GM06990 (cell line): ENCODE measurements at places on chromosomes 6 and 20.

- no peak for DNase-seq
Measured at GRCh38 chr6:24599686-24600399, 46.1 kb downstream of the KIAA0319 start.

- DNase-seq: no peak
Measured at GRCh38 chr20:60310560-60311349, 352.5 kb downstream of the CDH26 start.

DNA sequence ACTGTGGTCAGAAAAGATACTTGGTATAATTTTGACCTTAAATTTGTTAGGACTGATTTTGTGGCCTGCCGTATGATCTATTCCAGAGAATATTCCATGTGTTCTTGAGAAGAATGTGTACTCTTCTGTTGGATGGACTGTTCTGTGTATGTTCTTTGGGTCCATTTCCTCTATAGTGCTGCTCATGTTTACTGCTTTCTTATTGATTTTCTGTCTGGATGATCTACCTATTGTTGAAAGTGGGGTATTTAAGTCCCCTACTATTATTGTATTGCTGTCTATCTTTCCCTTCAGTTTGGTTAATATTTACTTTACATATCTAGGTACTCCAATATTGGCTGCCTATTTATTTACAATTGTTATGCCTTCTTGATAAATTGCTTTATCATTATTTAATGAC is 298.4 kb downstream of the BCKDHB start:
- DNase-seq: no peak

GRCh38 chr20:48098099-48098498 is 312.8 kb upstream of the SULF2 start:
- no peak for DNase-seq

DNA sequence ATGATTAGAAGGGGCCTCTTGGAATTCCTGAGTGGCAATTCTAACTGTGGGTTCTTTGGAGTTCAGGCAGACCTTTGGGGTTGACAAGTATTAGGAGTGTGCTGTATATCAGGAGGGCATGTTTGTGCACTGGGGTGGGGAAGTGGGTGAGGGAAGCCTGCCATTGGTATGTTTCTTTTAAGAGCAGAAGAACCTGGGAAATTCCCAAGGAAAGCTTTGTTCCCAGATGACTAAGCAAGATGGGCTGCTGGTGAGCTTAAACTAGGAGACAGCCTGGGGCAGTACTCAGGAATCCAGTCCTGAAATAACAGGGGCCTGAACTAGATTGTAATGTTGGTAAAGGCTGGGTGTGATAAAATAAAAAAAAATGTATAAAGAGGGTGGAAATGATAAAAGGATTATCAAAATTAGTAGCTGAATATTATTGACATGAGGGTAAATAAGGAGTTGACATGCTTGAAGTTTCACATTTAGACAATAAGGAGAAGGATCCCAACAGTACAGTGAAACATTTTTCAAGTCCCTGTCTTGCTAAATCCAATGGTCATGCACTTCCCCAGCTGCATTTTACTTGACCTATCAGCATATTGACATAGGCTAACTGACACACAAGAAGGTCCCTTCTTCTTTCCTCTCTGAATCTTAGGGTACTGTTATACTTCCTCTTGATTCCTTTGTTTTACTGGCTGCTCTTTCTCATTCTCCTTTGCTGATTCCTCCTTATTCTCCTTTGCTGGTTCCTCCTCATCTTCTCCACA is 18.4 kb upstream of the IFNGR1 start:
- DNase-seq: no peak

- DNase-seq: no peak
Measured at GRCh38 chr6:63750400-63750799, 114.8 kb downstream of the PHF3 start.

DNA sequence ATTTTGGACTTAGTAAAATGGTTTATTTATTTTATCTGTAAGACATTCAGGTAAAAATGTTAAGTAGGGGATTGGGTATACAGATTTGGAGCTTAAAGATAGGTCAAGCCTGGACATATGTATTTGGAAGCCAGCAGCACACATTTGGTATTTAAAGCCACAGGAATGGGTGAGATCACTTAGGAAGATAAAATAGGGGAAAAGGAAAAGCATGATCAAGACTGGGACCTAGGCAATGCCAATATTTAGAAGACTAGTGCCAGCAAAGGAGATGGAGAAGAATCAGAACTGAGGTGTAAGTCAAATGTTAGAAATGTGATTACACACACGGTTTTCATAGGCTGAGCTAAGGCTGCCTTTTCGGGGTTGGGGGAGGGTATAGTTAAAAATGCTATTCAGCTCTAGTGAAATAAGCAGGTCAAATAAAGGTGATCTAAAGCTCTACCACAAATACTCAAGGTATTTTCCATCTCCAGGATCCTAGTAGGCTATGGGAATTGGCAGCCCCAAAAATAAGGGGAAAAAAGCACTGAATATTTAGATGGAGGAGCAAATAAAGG is 20.6 kb downstream of the SLC2A12 start:
- DNase-seq: no peak

DNA sequence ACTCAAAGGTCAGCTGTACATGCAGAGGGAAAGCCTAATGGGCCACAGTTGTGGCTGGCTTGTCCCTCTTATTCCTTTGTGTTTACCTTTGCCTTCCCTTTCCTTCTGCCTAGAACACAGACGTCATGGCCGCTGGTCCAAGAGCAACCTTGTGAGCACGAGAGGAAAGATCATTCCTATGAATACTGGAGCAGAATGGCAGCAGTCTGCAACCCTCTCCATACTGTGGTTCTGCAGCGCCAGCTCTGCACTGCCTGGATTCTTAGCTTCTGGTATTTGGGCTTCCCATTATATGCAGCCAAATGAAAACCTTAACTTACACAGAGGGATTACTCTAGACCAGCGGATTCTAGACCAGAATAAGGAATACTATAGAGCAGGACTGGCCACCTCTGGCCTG is 12.4 kb downstream of the TBC1D7 start:
- no peak for DNase-seq

DNA sequence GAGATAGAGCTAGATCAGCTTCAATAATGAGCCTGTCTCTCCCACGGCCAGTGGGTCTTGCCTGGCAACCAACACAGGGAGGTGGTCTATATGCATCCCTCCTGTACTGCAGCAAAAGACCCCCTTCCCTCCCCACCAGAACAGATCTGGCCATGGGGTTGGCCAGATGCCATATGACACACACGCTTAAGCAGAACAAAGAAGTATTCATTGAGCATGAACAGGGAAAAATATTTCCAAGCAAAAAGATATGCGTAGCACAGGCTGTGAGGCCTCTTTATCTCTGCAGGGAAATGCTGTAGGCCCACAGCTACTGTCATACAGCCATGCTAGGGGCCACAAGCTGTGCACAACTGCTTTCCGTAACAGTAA is 73.4 kb upstream of the NRSN1 start:
- DNase-seq: no peak

GRCh38 chr20:39309458-39309857 is 347.3 kb downstream of the DHX35 start:
- peak; percentile 22 for DNase-seq

DNA sequence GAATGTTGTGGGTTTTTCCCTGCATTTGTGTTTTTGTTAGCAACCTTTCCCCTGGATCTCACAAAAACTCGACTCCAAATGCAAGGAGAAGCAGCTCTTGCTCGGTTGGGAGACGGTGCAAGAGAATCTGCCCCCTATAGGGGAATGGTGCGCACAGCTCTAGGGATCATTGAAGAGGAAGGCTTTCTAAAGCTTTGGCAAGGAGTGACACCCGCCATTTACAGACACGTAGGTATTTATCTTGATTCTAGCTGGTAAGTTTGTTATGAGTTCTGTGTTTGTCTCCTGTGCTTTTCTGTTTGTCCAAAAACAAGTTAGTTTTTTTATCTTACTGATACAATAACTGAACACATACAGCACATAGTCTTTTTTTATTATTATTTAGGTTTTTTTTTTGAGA is 3.0 kb downstream of the SLC25A27 start:
- DNase-seq: no peak

GRCh38 chr6:33985313-33985751 is 160.6 kb downstream of the GRM4 start:
- DNase-seq: no peak

DNA sequence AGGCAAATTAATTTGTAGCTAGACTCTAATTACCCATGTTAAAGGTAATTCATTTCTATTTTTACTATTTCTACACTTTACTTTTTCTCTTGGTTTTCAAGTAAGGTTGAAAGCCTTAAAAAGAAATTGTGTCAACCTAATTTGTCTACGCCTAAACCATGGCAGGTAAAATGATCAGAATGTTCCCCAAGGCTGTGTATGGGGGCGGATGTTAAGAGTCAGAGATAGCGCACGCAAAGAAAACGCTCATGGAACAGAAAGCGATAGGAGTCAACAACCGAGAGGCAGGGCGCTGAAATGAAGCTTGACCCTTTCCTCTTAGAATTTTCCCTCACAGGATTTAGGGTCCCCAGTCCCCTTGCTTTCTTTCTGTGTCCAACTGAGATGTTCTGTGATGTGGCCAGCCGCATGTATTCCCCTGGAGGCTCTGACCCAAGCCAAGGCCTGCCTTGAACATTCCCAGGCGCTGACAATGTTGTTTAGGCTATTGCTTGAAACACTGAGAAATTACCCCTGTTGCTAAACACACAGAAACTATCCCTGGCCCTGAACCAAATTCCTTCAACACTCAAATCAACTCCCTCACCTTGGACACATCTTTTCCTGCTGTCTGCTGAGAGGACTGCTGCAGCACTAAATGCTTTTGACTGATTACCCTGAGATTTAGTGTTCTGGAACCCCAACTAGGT is 10.9 kb downstream of the PSMB1 start:
- no peak for DNase-seq

DNA sequence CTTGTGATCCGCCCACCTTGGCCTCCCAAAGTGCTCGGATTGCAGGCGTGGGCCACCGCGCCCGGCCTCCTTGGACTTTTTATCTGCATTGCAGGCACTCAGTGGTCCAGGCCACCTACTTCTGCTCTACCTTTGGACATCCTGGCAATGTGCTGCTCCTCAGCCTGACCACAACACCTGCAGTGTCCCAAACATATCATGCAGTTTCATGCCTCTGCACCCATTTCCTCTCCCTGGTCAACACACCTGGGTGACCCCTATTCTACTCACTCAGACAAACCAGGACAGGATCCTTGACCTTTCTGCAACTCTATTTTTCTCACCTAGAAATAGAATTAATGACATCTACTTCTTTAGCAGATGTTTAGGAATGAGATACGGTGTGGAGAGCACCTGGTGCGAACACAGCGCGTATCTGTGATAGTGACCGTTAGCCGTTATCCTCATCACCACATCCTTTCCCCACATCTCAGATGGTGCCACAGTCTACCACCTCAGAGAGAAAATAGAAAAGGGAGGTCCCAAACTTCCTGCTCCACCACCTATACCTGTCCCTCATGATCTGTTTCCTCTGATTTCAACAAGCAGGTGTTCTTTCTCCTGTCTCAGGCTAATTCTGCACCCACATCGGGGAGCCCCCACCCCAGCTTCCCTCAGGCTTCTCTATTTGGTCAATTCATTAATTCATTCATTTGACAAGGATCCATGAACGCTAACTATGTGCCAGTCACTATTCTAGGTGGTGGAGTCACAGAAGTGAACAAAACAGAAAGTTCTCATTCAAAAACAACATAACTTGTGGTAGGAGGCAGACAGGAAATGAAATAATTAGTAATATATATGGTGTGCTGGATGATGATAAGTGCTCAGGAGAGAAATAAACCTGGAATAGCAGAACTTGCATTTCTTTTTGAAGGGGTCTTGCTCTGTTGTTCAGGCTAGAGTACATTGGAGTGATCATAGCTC is 4.3 kb upstream of the BTN3A2 start:
- peak; percentile 65 for DNase-seq

- no peak for DNase-seq
Measured at GRCh38 chr6:16482702-16483314, 244.4 kb downstream of the GMPR start.

- DNase-seq: no peak
Measured at GRCh38 chr20:50306478-50307423, 116.1 kb downstream of the CEBPB start.

GRCh38 chr6:24323632-24324337 is 34.1 kb downstream of the DCDC2 start:
- no peak for DNase-seq

- DNase-seq: no peak
Measured at GRCh38 chr20:23918101-23918862, 38.7 kb upstream of the CST5 start.

DNA sequence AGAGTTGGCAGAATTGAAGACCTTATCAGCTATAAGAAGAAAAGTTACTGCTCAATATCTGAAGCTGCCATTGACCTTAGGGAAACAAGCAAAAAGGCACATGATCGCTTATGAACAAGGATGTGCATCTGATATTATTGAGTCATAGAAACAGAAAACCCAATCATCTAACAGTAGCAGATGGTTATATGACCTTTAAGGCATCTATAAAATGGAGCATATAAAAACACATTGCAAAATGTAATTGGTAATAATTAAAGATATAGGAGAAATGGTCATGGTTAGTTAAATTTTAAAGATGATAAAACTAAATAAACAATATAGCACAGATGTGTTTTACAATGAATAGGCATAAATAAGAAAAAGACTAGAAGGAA is 260.1 kb upstream of the TAB2 start:
- no peak for DNase-seq

DNA sequence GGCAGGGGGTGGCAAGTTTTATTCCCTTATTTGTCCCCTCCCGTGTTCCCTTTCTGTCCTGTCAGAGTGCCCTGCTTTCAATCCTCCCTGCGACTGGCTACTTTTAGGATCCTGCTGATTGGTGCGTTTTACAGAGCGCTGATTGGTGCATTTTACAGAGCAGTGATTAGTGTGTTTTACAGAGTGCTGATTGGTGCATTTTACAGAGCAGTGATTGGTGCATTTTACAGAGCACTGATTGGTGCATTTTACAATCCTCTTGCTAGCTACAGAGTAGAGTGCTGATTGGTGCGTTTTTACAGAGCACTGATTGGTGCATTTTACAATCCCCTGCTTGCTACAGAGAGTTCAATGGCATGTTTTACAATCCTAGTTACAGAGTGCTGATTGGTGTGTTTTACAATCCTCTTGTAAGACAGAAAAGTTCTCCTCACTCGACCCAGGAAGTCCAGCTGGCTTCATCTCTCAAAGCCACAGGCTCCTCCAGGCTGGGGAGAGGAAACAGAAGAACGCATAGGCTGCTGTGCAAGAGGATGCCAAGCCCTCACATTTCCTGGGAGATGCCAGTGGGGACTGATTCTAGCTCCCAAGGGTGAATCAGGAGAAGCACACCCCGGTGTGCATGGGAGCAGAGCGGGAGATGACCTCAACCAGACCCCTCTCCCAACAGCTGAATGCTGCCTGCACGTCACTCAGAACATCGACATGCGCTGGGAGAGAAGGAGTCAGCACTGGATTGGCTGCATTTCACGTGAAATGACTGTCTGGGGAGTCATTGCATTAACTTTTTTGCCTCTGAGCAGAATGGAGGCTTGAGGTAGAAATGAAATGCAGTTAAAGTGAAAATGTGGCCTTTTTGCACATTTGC is 48.3 kb upstream of the SLC22A23 start:
- DNase-seq: no peak

- no peak for DNase-seq
Measured at GRCh38 chr20:52105442-52106422, 85.8 kb downstream of the ZFP64 start.
